NCI-H2171 treated with DMSO at 0.1 percent for 48 hours (cell line): ENCODE measurements at places on chromosomes 6 and 20.

- no peak for DNase-seq
These were observed 207.3 kb downstream of the FARS2 start for GRCh38 chr6:5468586-5468985.

DNA sequence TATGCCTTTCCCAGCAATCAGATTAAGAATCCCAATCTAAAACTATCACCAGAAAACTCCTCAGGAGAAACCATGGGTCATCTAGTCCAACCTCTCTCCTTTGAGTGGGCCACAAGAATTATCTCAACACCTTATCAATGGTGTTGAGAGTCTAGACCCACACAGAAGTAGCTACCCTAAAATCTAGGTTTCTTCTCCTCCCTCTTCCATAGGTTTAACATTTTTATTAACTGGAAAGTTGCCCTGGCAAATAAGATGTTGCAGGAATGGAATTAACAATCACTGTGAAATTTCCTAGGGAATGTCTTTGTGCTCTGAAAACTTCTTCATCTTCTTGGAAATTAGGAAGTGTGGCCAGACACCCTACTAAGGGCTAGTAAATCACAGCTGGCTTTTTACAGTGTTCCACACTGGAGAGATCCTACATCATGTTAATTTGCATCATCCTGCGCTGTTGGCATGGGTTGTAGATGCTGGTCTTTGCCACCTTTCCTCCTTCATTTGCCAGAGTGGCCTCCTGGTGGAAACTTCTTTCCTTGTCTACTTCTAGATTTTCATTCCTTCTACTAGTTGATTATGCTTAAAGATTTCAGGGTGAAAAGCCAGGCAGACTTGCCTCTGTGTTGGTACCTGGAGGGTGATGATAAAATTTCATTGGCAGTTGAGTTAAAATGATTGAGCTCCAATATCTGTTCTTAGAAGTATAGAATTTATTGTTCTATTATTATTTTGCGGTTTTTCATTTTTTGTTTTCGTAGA is 2.7 kb downstream of the TNFAIP3 start:
- no peak for DNase-seq

GRCh38 chr6:108627692-108628550 is 67.2 kb downstream of the FOXO3 start:
- DNase-seq, result no peak

DNA sequence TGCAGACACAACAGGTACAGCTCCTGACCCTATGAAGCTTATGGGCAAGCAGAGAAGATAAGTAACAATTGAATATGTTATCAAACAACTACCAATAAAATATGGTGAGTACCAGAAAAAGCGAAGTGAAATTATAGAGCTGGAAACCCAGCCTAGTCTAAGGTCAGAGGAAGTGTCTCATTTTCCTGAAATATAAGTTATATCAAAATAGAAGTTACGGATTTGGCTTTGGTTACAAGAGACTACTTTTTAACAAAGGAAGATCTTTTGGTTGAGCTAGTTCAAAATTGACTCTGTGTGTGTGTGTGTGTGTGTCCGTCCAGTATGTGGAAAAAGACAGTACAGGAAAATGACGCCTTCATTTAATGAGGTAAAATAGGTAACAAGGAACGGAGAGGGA is 8.9 kb downstream of the STX11 start:
- no peak for DNase-seq

DNA sequence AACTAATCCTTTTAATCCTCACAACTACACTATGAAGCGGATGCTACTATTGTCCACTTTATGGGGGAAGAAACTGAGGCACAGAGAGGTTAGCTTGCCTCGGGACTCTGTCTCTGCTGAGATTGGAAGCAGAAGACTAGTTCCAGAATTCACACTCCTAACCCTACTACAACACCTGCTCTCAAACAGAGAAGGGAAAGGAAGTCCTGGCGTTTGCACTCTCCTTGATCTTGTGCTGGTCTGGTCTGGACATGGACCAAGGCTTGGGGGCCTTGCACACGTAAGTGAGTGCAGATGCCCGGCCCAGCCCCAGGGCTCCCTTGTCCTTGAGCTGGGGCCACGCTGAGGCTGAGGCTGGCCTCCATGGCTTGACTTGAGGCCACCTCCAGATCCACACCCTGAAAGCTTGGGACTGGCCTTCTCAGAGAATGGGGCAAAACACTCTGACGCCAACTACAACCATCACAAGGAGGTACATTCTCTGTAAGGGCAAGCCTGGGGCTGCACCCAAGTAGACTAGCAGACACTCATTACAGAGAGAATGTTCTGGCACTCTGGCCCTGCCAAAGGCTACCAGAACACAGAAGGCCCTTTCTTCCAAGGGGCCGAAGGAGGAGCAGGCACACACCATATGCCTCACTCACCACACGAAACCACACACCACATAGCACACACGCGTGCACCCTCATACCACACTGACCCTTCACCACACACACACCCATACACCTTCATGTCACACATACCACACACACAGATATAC is 33.3 kb upstream of the EZR start:
- DNase-seq, result no peak

GRCh38 chr20:32903666-32904175 is 45.0 kb downstream of the EFCAB8 start:
- no peak for DNase-seq

DNA sequence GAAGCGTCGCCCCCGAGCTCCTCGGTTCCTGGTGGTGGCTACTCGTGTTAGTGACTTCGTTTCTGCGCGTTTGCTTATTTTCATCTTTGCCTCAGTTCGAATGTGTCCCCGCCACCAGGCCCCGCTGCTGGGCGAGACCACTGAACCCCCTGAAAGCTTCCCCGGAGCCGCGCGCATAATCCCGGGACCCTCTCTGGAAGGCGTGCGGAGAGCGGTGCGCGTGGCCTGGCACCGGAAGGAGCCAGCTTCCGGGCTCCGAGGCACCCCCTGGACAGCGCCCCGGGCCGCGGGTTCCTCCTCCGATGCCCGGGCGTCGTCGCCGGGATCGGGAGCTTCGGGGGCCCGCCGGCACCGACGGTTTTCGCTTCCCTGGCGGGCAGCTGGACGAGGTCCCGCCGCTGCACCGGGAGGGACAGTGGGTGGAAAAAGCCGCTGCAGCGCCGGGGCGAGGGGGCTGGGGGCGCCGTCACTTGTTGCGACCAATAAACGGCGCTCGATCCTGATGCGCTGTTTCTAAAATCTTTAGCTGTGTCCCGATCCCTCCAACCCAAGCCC is 643 bp upstream of the SLC35D3 start:
- DNase-seq, result peak; percentile 10

- DNase-seq, result no peak
These were observed 515.1 kb upstream of the SOX4 start for GRCh38 chr6:21078497-21078896.

GRCh38 chr6:37517411-37517812 is 17.7 kb upstream of the CCDC167 start:
- peak; percentile 94 for DNase-seq

GRCh38 chr20:57899554-57899953 is 189.7 kb upstream of the PMEPA1 start:
- DNase-seq, result no peak

- peak; percentile 68 for DNase-seq
These were observed 600 bp downstream of the SEC63 start for GRCh38 chr6:107957308-107957908.

DNA sequence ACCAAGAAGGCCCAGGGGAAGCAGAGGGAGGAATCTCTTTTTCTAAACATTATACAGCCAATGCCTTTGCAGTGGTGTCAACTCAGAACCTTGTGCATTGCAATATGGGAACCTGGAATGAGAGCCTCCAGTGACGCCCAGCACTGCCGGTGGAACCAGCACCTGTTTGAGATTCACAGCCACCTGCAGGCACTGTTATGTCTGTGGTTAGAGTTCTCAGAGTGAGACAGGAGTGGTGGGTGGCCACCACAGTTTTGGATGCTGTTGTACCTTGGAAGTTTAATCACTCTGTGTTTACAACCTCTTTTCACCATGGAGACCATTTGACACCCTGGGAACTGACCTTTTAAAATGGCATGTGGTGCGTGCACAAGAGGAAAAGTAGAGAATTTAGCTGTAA is 185.3 kb upstream of the KCNG1 start:
- no peak for DNase-seq

DNA sequence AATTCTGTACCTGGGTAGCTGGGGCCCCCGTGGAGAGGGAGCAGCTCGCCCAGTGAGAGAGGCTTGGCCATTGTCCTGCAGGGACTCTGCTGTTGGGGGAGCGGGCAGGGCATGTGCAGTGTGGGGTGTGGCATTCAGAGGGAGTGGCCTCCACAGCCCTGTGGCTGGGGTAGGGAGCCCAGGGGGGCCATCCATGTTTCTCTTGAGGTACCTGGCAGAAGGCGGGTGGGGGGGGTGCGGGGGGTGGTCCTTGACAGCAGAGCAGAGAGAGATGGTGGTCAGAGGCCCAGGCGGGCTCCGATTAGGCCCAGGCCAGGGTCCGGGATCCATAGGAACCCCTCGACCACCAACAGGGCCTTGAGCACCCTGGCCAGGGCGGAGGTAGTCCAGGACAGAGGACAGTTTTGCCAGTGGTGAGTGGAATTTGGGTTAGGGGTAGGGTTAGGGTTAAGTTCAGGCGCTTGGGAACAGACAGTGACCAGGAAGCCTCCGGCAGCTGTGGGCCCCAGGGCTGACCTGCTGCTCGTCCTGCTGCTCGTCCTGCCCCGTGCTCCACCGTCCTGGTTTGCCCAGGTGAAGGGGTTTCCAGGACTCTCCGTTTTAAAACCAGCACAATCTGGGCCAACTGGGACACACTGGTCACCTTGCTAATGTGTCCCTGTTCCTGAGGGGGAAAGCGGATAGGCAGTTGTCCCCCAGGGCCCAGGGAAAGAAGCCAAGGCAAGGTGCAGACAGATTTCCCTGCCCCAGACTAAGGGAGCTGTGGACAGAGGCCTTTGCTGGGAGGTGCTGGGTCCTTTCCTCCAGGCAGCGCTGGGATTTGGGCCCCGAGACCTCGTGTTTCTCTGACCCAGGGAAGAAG is 24.8 kb upstream of the MYT1 start:
- DNase-seq, result no peak

DNA sequence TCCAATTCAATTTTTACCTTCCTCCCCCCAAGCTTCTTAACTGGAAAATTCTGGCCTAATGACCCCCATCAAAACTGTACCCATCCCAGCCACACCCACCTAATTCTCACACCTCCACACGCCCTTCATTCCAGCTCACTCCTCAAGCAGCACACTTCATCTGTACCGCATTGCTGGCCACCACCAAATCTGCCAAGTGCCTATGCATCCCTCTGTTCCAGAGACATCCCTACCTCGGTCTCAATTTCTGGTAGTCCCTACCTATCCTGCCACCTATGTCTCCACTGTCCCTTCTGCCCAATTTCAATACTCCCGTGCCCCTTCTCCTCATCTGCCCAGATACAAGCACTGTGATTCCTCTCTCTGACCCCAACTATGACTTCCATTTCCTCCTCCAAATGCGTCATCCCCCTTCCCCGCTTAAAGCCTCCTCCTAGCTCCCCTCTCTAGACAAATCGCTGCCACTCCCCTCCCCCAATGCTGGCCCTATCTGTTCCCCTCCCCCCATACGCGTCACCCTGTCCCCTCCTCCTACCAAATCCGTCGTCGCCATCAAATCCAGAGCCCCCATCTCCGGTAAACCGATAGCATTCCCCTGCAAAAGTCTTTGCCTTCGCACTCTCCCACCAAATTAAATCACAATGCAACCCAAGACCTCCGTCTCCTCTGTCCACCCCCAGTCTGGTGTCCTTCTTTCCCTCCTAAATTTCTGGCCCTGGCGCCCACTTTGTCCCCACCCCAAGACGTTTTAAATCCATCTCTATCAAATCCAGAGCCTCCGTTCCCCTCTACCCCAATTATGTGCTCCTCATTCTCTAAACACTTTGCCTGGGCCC is 1.2 kb downstream of the MTCH1 start:
- DNase-seq, result peak; percentile 22

DNA sequence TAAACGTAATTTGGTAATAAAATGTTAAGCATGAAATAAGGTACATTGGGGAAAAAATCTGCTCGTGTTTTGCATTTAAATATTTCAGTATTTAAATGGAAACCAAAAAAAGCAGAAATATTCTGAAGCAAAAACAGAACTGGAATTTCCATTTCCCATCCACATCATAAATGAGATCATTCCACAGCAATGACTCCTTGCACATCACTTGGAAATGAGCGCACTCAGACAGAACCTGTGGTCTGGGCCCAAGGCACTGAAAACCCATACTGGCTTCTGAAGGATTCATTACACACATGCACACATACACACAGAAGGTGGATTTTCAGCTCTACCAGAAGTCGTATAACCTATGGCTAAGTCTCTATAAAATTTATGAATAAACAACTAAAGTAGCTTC is 174.8 kb downstream of the IBTK start:
- DNase-seq, result peak; percentile 37

GRCh38 chr6:16421462-16421960 is 183.1 kb downstream of the GMPR start:
- no peak for DNase-seq

DNA sequence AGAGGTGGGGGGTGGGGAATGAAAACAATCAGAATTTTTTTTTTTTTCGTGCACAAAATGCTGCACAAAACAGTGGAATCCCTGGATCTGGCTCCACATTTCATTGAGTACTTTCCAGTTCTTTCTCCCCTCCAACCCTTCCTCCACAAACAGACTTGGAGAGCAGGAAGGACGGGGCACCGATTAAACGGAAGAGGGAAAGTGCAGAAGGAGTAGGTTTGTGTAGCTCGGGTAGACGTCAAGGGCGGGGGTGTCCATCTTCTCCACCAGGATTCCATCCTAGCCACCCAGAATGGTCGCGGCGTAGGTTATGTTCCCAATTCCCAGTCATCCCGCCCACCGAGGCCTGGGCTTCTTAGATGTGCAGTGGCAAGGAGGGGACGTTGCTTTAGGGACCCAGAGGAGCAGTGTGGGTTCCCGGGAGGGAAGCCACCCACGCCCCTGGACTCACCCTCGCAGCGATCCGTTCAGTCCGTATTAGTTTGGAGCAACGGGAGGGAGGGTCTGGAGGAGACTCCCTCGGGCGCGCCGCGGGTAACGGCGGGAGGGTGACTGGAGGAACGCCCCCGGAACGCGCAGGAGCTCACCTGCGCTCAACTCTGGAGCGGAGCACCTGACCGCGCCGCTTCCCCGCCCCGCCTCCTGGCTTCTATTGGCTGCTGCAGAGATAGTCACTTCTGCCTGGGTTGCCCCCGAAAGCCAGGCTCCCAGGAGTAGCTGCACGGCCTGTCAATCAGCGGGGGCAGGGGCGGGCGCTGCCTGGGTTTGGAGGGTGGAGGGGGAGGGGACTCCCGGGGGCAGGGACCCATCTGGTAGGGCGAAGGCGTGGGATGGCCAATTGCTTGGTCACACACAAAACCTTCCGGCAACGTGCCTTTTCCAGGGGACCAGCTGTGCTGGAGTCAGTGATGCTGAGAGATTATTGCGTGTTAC is at the start of gene ENPP5:
Gene ENPP5 (minus strand): TSS at position 624 of the 933 bp plus-strand sequence. CDS start 2,718 bp downstream, outside the sequence.
- peak; percentile 98 for DNase-seq

GRCh38 chr6:84815896-84816735 is 51.7 kb upstream of the TBX18 start:
- DNase-seq, result no peak
